ENCODE measurements at places on chromosomes 5 and 9. TPM values are rescaled to one million over a fixed set of nuclear protein-coding genes. Genes with fewer than 3 reads are reported as not detected.

ELOVL7 gene
- 0.68 TPM for total RNA-seq

ADAMTSL2 gene
- total RNA-seq, result not detected

CTNND2 gene
- not detected for total RNA-seq

PRLR gene
- total RNA-seq, result not detected

GEMIN5 gene
- 36.7 TPM for total RNA-seq

INSYN2B gene
- total RNA-seq, result not detected

DAB2IP gene
- total RNA-seq, result not detected

C9 gene
- total RNA-seq, result not detected

LPAR1 gene
- total RNA-seq, result not detected

ANKRD55 gene
- 1.4 TPM for total RNA-seq

FOXD4L5 gene
- total RNA-seq, result 0.09 TPM

WASHC1 gene
- 17.8 TPM for total RNA-seq

ATP10B gene
- total RNA-seq, result not detected
